Fibroblast of villous mesenchyme (primary cell): ENCODE measurements at places on chromosomes 3 and 15.

GRCh38 chr3:29065211-29065785, 215.6 kb upstream of the RBMS3 start:
- DNase-seq, result peak; percentile 95

DNA sequence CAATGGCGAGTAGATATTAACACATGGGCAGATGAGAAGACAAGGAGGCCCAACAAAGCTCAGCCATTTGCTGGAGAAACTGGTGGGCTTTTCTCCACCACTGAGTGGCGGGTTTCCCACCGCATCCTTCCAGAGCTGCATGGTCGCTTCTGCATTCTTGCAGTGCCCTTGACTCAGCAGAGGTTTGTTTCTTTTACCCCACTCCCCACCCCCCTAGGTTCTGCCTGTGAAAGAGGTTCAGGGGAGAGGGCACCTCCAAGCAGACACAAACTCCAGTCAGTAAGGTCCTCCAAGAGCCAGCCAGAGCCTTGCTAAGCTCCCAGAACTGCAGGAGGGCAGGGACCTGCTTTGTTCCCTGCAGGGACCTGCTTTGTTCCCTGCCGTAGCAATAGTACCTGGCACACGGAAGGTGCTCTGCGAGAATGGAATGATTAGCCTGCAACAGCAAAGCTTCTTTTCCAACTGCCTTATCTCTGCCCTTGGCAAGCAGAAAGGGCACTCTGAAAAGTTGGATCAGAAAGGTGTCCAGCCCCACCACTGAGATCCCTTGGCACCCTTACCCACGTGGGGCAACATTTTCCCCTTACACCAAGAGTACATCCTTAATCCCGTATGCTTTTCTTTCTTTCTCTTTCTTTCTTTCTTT, 1.4 kb downstream of the PAQR5 start:
- DNase-seq, result no peak

GRCh38 chr3:141331377-141332318, 36.7 kb upstream of the ZBTB38 start:
- peak; percentile 93 for DNase-seq

DNA sequence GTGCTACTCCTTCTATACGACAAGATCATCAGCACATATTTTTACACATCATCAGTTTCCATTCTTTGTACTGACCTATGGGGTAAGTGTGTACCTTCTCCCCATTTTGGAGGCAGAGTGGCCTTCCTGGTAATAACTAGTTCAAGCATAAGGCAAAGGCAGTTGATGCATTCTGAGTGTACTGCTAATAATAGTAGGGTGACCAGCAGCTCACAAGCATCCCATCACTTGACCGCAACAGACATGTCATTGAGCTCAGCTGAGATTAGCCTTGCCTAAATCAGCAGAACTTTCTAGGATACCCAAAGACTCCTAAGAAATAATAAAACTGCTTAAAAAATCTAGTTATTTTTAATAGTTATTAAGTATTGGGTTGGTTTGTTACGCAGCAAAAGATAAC, 329.8 kb upstream of the FRG2C start:
- no peak for DNase-seq

DNA sequence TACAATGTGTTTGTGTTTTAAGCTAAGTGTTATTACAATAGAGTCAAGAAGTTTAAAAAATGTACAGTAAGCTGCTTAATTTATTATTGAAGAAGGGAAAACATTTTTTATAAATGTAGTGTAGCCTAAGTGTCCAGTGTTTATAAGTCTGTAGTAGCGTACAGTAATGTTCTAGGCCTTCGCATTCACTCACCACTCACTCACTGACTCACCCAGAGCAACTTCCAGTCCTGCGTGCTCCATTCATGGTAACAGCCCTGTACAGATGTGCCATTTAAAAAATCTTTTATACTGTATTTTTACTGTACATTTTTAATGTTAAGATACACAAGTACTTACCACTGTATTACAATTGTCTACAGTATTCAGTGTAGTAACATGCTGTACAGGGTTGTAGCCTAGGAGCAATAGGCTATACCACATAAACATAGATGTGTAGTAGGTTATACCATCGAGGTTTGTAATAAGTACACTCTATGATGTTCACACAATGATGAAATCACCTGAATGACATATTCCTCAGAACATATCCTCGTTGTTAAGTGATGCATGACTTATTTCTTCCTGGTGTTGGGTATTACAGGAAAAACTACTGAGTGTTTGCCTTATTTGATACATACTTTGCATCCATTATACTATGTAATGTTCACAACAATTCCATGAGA, 156.6 kb upstream of the NUDT16 start:
- no peak for DNase-seq

DNA sequence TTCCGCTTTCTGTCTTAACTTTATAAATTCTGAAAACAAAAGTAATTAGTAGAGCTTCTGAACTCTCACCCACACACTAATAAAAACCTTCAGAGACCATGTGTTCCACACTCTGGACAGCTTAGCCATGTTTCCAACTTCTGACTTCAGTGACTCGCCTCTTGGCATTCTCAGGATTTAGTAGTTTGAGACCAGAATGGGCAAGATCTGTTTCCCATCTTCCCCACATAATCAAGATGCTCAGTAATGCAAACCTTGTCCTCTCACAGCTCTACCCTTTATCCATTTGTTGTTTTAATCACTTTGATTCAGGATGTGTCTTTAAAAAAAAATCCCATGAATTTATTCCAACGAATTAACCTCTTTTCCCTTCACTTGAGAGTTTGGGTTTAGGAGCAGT, 166.6 kb upstream of the SLC24A5 start:
- no peak for DNase-seq

DNA sequence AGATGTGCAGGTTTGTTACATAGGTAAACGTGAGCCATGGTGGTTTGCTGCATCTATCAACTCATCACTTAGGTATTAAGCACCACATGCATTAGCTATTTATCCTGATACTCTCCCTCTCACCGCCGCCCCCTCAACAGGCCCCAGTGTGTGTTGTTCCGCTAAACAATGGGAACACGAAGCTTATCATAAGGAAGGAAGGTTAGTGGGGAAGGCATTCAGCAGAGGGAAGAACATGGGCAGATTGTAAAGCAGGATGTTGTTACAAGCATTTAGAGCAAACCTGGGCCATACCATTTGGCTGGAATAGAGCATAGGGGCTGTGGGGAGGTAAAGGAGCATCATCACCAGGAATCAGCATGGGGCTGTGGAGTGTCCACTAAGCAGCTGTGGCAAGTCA, 111.8 kb downstream of the SSR3 start:
- no peak for DNase-seq

DNA sequence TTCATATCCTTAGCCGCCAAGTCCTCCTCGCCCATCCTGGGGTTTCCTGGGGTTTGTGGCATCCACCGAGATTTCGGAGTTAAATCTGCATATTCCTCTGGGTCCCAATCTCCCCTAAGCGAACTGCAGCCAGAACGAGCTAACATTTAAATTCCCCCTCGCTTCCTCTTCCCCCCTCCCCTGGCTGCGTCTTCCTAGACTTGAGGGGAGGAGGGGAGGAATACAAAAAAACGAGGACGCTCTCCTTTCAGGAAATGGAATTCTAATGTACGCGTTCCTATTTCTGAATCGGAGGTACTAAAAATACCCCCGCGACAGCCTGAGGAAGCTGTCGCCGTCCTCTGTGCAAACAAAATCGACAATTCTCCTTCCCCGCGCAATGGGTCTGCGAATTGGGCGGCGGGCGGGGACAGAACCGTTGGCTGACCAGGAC, 5.6 kb downstream of the FEZF2 start:
- no peak for DNase-seq

DNA sequence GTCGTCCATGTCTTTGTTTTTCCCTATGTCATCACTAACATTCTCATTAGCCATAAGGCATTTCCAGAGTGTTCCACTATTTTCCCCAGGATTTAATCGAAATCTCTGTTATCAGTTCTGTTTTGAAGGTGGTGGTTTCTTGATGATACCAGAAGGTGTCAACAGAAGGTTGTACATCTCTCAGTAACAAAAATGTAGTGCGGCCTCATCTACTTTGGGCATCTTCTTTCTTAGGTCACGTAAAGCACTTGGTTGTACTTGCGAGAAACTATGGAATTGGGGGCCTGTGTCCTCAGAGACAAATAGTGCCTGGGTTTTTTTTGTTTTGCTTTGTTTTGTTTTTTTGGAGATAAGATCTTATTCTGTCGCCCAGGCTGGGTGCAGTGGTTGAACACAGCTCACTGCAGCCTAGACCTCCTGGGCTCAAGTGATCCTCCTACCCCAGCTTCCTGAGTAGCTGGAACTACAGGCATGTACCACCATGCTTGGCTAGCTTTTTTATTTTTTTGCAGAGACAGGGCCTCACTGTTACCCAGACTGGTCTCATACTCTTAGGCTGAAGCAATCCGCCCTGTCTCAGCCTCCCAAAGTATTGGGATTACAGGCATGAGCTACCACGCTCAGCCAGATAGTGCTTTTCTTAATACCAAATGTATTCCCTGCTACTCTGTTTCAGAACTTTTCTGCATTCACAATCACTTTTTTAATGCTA, 61.2 kb upstream of the FURIN start:
- DNase-seq, result no peak

DNA sequence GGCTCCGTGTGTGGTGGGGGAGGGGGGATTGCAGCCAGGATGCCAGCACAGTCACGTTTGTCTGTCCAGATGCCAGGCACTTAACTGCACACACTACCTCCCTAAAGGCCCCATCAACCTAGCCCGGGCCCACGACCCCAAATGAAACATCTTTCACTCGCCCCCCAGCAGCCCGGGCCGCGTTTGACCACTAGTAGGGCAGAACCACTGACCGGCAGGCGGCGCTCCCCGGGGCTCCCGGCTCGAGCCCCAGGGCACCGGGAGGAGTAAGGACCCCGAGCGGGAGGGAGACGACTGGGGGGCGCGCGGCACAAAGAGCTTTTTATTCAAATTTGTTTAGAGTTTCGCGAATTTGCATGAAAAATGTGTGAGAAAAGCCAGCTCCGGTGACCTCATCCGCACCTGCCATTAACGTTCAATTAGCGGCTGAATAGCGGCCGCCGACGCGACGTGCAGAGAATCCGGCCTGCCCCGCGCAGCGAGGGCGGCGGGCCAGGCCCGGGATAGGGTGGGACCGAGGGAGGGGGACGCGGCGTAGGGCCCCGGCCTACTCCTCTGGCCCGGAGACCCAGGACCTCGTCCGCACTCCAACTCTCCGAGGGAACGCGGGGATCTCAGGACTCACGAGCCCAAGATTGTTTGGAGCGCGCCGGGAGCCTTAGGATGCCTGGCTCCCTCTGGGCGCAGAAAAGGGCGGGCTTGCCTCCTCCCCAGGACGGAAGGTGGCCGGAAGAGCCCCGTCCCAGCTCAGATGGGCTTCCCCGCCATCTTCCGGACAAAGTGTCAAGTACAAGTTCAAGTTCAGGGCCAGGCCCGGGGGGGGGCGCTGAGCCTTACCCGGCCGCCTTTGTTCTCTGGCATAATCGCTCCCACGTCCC, 64.9 kb upstream of the POLG start:
- peak; percentile 21 for DNase-seq

- peak; percentile 50 for DNase-seq
Observed at GRCh38 chr15:78810362-78811123, 721 bp downstream of the ADAMTS7 start.

DNA sequence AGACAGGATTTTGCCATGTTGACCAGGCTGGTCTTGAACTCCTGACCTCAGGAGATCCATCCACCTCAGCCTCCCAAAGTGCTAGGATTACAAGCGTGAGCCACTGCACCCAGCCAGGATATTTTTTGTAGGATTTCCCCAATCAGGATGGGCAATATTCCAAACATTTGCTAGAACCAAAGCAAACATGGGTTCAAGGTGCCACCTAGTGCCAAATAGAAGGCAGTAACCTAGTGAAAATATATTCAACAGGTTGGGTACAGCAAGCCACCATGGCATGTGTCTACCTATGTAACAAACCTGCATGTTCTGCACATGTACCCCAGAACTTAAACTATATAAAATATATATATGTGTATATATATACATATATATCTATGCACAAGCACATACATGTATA, 185.9 kb upstream of the CADM2 start:
- DNase-seq, result no peak

DNA sequence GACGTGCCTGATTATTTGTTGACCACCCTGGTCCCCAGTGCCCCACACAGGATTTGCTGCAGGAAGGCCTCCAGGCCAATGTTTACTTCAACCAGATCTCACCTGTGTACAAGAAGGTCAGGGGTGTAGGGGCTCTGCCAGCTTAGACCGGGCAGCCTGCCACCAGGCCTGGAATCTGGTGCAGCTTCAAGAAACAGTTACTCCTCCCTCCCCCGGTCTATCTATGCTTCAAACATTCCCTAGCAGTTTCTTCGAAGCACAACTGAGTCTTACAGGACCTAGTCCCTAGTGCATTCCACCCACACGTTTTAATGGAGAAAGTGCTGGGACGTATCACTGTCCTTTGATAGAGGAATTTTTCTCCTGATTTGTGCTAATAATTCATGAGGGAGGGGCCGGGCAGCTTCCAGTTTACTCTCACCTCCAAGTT, 8.0 kb downstream of the SH3BP5 start:
- DNase-seq, result no peak

DNA sequence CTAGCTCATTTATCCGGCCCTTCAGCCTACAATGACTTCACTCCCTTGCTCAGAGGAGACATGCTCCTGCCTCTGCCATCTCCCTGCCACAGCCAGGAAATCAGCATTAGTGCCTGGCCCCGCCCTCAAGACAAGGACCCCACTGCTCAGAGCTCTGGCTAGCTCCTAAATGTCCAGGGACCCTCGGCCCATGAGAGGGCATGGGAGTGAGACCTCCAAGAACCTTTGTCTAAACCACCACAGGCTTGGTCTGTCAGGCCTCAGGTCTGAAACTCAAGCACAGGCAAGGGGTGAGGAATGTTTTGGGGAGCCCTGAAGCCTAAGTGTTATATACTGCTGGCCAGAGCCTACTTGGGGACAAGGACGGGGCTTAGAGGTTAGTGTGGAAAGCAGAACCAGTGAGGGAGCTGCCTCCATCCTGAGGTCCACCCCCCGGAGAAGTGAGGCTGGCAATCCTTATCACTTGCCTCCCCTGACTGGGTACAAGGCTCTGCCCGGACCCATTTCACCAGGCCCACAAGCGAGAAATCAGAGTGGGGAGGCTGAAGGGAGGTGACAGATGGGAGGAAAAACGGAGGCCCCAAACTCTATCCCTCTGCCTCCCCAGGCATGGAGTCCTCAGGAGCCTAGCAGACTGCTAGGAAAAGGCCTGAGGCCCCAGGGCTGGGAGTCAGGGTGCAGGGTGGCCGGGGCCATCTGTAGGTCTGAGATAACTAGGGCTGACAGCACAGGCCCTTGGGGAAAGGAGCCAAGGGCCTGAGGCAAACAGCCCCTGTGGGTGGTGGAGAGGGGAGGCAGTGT, 18.8 kb downstream of the SHF start:
- no peak for DNase-seq
